ENCODE measurements at places on chromosomes 7 and 10. TPM values are rescaled to one million over a fixed set of nuclear protein-coding genes. Genes with fewer than 3 reads are reported as not detected.

RPEL1 gene
- total RNA-seq = not detected

PPP1R3A gene
- not detected for total RNA-seq

HOXA6 gene
- 1.9 TPM for total RNA-seq

UCMA gene
- not detected for total RNA-seq

NRCAM gene
- total RNA-seq = 73.7 TPM

NOC3L gene
- total RNA-seq = 31.8 TPM

AMZ1 gene
- total RNA-seq = not detected

FAM241B gene
- 20.1 TPM for total RNA-seq

TACC2 gene
- 86.1 TPM for total RNA-seq
